ENCODE measurements at places on chromosomes 6 and 20.

DNA sequence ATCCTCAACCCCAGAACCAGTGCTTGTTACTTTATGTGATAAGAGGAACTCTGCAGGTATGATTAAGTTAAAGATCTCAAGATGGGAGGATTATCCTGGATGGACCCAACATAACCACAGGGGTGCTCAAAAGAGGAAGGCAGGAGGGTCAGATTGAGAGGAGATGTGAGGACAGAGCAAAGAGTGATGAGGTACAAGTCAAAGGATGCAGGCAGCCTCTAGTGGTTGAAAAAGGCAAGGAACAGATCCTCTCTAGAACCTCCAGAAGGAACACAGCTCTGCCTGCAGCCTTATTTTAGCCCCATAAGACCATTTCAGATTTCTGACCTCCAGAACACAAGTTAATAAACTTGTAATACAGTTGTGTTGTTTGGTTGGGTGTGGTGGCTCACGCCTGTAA lies 41.2 kb downstream of the PDSS2 start:
- no peak for DNase-seq

- no peak for DNase-seq
Observed at GRCh38 chr20:62332989-62333819, 30.4 kb downstream of the ADRM1 start.

DNA sequence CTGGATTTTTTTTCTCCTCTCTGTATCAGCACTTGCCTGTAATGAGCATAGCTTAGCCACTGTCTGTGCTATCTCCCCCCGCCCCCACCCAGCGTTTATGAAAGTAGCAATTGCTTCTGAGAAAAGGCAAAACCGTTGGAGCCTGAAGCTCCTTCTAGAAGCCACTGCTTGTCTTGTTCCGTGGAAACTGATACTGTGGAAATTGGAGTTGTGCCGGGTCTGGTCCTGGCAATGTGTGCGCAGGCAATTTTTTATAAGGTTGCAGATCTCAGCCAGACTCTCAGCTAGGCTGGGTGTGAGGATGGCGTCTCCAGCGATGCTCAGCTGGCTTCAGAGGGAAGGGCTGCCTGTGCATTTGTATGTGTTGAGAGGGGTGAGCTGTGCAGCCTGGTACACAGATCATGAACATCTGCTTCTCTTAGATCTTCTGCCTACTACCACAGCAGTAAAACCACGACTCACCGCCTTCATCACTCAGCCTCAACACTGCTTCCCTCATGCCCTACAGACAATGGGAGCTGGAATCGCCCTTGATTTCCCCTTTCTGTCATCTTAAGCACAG lies 72.4 kb upstream of the GTSF1L start:
- no peak for DNase-seq

- DNase-seq = peak; percentile 51
Observed at GRCh38 chr20:57594092-57594951, 25.9 kb downstream of the ZBP1 start.

Measured in naive thymus-derived CD8-positive, alpha-beta T cell (primary cell).